KBM-7 (cell line): ENCODE measurements at places on chromosomes 2 and 18.

DNA sequence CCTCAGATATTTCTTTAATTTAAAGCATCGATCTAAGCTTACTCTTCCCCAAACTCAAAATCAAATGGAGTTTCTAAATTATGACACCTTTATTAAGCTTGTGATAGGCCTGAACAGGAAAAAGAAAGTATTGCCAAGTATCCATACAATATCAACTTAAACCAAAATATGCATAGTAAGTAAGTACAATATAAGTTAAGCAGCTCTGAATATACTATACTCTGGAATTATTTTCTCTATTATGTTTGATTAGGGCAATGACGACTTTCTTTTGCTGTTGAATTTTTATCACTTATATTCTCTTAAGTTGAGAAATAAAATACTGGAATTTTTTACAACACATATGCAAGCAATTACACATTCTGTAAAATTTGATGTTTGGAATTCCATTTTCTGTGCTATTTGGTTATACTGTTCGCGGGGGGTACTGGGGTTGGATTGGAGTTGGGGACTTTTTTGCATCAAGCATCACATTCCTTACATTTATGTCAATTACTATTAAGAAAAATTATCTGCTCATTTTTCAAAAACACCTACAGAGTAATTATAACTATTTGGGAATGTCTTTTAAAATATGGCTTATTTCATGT, 2.2 kb downstream of the COL5A2 start:
- no peak for DNase-seq

GRCh38 chr2:73205611-73206010, 3.2 kb downstream of the NOTO start:
- DNase-seq = no peak

DNA sequence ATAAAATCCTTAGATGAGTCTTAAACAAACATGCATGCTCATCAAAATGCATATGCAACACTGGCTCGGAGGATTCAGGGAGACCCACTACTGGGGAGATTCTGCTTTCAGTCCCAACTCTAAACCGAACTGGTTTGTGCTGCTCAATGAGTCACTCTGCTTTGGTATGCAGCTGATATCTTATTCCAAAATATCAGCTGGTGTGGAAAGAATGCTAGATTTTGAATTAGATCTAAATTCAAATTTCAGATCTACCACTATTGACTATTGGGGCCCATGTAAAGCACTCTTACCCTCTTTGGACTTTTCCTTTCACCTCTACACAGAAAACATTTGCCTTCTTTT, 39.2 kb upstream of the TTN start:
- no peak for DNase-seq

DNA sequence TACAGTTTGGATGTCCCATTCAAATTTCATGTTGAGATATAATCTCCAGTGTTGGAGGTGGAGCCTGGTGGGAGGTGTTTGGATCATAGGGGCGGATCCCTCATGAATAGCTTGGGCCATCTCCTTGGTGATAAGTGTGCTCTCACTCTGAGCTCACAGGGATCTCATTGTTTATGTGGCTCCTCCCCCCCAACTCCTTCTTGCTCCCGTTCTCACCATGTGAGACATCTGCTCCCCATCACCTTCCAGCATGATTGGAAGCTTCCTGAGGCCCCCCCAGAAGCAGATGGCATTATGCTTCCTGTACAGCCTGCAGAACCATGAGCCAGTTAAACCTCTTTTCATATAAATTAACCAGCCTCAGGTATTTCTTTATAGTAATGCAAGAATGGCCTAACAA, 3.0 kb upstream of the INPP1 start:
- no peak for DNase-seq

- no peak for DNase-seq
Observed at GRCh38 chr2:235546436-235546835, 52.6 kb downstream of the AGAP1 start.

DNA sequence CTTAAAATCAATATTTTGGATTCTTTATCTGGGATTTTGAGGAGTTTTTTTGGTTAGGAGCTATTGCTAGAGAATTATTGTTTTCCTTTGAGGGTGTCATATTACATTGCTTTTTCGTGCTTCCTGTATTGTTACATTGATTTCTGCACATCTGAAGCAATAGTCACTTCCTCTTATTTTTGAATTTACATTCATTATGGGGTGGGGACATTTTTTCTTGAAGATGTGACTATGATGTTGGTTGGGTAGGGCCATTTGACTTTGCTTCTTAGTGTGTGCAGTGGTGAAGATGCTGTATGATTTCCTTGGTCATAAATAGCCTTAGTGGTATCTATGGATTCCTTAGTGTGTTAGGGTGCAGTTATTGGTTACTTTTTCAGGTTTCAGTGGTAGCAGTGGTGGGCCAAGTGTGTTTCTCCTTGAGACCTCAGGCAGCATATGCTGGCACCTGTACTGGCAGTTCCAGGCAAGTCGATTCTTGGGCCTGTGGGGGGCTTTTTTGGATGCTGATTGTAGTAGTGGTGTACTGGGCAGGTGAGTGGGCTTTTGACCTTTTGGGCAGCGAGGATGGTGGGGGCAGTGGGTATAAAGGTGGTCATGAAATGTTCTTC, 61.8 kb downstream of the ARHGAP25 start:
- peak; percentile 59 for DNase-seq

GRCh38 chr2:203326356-203326755, 1.8 kb upstream of the ABI2 start:
- no peak for DNase-seq

DNA sequence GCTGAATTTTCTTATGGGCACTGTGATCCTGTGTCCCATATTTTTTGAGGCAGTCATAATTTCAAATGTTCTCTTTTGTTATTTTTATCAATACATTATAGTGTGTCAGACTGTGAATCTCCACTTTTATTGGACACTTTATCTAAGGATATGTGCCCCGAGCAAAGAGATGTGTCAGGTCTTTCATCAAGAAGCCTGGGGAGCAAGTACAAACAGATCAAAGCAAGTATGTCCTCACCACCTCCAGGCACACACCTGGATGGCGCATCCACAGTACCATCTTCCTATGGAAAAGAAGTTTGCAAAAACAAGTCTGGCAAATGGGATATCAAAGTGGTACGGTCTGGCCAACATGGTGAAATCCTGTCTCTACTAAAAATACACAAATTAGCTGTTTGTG, 81.0 kb upstream of the ZNF236 start:
- DNase-seq = no peak

- no peak for DNase-seq
Observed at GRCh38 chr2:53884883-53885282, 25.1 kb upstream of the GPR75 start.

GRCh38 chr2:122136056-122136455, 380.6 kb downstream of the TSN start:
- peak; percentile 66 for DNase-seq
